ENCODE measurements at places on chromosomes 4 and X. TPM values are rescaled to one million over a fixed set of nuclear protein-coding genes. Genes with fewer than 3 reads are reported as not detected.

The GAGE13 gene
- not detected for total RNA-seq

- H3K36me3 ChIP-seq: no peaks in the 10 kb centered on the region
- no peaks in the 10 kb centered on the region for H3K27me3 ChIP-seq
- H3K27ac ChIP-seq: no peak overlapping the region
- H3K4me3 ChIP-seq: no peak overlapping the region
- no peaks in the 10 kb centered on the region for H3K4me1 ChIP-seq
These were observed 49.8 kb downstream of the SH3RF1 start for GRCh38 chr4:169220854-169221411.

The SLC4A4 gene
- 2.3 TPM for total RNA-seq

The SFRP2 gene
- total RNA-seq: 214 TPM

GRCh38 chrX:151703487-151703886, 8.2 kb downstream of the PRRG3 start:
- H3K27me3 ChIP-seq: no peaks in the 10 kb centered on the region
- DNase-seq: no peak
- H3K36me3 ChIP-seq: no peaks in the 10 kb centered on the region
- H3K4me3 ChIP-seq: no peak overlapping the region

GRCh38 chrX:18448416-18448815, 23.0 kb downstream of the CDKL5 start:
- H3K4me1 ChIP-seq: peaks cover 4% of the 10 kb centered on the region
- H3K27me3 ChIP-seq: no peaks in the 10 kb centered on the region
- no peak overlapping the region for H3K27ac ChIP-seq
- no peaks in the 10 kb centered on the region for H3K36me3 ChIP-seq
- DNase-seq: no peak

GRCh38 chr4:16988814-16989213, 90.4 kb upstream of the LDB2 start:
- H3K4me1 ChIP-seq: peaks cover 21% of the 10 kb centered on the region
- H3K36me3 ChIP-seq: no peaks in the 10 kb centered on the region
- H3K27ac ChIP-seq: no peak overlapping the region

The ADH1C gene
- not detected for total RNA-seq

DNA sequence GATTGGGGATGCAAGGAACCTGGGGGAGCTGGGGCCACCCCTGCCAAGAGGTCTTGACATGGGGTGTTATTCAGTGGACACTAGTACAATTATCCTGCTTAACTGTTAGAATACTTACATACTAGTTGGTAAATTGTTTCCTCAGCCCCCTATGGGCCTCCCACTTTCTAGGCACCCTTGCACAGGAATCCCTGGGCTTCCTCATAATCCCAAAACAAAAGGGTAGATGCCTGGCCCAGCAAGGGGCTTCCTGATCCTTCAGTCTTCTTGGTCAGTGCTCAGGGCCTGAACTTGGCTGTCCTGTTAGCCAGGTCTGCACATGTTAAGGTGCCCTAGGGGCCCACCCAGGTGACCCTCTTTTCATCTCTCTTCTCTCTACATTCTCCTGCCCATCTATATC, 48.7 kb upstream of the MSX1 start:
- H3K27me3 ChIP-seq: no peaks in the 10 kb centered on the region
- no peak overlapping the region for H3K4me3 ChIP-seq
- no peak for DNase-seq
- no peak overlapping the region for H3K27ac ChIP-seq

GRCh38 chr4:36313301-36313700, 31.9 kb downstream of the DTHD1 start:
- DNase-seq: no peak
- no peaks in the 10 kb centered on the region for H3K27me3 ChIP-seq
- H3K27ac ChIP-seq: no peak overlapping the region
- H3K4me1 ChIP-seq: no peaks in the 10 kb centered on the region
- H3K36me3 ChIP-seq: no peaks in the 10 kb centered on the region

The CT45A1 gene
- not detected for total RNA-seq

DNA sequence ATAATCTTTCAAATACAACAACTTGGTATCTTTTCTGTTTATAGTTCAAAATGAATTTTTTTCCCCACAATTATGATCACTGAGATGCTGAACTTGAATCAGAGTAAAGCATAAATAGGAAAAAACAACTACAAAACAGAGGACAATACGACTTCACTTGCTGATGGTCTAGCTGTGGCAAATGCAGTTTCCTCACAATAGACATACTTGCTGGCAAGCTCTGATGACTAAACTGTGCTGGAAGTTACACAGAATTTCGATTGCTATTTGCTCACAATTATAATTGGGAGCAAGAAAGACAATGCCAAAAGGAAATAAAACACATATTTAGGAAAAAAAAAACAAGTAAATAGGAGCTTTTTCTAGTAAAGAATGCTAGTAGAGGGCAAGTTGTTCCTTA, 14.7 kb downstream of the VEGFC start:
- no peak overlapping the region for H3K27ac ChIP-seq
- H3K4me1 ChIP-seq: no peaks in the 10 kb centered on the region
- no peak for DNase-seq
- no peaks in the 10 kb centered on the region for H3K36me3 ChIP-seq
- H3K4me3 ChIP-seq: no peak overlapping the region

DNA sequence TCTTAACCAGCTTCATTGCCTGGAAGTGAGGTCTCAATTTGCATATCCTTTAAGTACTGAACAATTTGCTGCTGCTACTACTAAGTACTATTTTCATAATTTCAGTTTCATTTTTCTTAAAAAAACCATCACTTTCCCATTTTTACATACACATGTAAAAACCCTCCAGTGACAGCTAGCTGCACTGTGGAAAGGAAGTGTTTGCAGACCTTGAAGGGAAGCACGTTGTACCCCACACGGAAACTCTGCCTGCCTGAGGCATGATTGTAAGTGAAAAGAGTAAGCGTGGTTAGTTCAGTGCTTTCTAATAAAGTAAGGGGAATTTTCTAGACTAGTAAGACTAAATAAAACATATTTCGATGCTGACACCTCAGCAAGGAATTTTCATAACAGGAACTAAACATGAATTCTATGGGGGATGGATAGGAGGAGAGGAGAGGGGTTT, 103.6 kb downstream of the RAPGEF2 start:
- no peak overlapping the region for H3K4me3 ChIP-seq
- H3K27ac ChIP-seq: no peak overlapping the region
- DNase-seq: no peak
- H3K36me3 ChIP-seq: no peaks in the 10 kb centered on the region
- H3K27me3 ChIP-seq: no peaks in the 10 kb centered on the region
- H3K4me1 ChIP-seq: peaks cover 15% of the 10 kb centered on the region

DNA sequence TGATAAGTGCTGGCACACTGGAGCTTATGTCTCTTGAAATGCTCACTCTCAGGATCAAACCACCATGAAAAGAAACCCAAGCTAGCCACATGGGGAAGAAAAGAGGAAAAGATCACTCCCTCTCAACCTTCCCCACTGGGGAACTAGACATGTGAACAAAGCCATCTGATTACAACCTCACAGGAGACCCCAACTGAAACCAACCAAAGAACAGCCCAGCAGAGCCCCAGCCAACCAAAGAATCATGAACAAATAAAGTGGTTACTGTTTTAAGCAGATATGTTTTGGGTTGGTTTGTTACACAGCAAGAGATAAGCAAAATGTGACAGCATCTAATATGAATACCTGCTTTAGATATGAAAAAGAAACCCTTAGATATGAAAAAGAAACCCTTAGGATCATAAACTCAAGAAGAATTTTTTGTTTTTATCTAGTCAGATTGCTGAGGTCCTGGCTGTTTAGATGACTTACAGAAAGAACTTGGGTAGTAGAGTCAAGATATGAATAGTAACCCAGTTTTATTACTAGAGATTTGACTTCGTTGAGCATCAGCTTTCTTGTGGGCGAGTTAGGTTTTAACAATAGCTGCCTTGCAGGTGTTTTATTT, 23.7 kb upstream of the TLR7 start:
- H3K4me3 ChIP-seq: no peak overlapping the region
- H3K27ac ChIP-seq: no peak overlapping the region
- peaks cover 7% of the 10 kb centered on the region for H3K4me1 ChIP-seq
- no peaks in the 10 kb centered on the region for H3K36me3 ChIP-seq
- no peak for DNase-seq

GRCh38 chr4:24778464-24779225, 16.7 kb upstream of the SOD3 start:
- no peak overlapping the region for H3K27ac ChIP-seq
- H3K27me3 ChIP-seq: no peaks in the 10 kb centered on the region
- no peak for DNase-seq
- peaks cover 15% of the 10 kb centered on the region for H3K4me1 ChIP-seq

GRCh38 chrX:112803060-112803459, 37.6 kb downstream of the AMOT start:
- H3K4me1 ChIP-seq: peaks cover 11% of the 10 kb centered on the region
- no peaks in the 10 kb centered on the region for H3K36me3 ChIP-seq
- no peak overlapping the region for H3K4me3 ChIP-seq
- no peak for DNase-seq
- H3K27ac ChIP-seq: no peak overlapping the region
- H3K27me3 ChIP-seq: no peaks in the 10 kb centered on the region

GRCh38 chrX:44080083-44080482, 106.9 kb upstream of the NDP start:
- no peak overlapping the region for H3K27ac ChIP-seq
- H3K36me3 ChIP-seq: no peaks in the 10 kb centered on the region
- no peaks in the 10 kb centered on the region for H3K27me3 ChIP-seq
- DNase-seq: no peak

DNA sequence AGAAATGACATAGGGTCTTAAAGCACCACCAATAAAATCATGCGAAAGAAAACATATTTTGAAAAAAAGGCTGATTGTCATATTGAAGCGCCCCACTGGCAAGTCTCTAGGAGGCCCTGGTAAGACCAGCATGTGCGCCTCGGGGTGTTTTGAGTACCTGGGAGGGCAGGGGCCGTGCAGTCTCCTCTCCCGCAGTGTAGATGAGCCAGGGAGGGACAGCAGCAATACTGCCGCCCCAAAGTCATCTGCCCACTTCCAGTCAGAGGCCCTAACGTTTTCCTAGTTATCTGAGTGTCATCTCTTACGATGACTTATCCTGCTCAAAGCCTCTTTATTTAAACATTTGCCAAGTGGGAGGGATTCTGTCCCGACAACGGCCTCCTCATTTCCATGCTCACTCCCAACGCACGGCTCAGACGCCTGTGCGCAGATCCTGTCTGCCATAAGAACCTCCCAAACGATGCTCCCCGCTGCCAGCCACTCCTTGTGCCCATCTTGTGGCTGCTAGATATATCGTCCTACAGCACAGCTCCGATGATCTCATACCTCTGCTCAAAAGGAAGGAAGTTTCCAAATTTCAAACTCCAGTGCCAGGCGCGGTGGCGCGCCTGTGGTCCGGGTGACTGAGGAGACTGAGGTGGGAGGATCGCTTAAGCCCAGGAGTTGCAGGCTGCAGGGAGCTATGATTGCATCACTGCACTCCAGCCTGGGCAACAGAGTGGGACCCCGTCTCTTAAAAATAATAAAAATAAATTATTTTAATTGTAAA, 17.2 kb upstream of the SCRG1 start:
- no peak overlapping the region for H3K4me3 ChIP-seq
- H3K27ac ChIP-seq: no peak overlapping the region
- no peaks in the 10 kb centered on the region for H3K36me3 ChIP-seq
- DNase-seq: peak; percentile 16
- no peaks in the 10 kb centered on the region for H3K4me1 ChIP-seq

Data from GM23338 (cell line).